Naive thymus-derived CD8-positive, alpha-beta T cell (primary cell): ENCODE measurements at places on chromosomes 5 and 9. TPM values are rescaled to one million over a fixed set of nuclear protein-coding genes. Genes with fewer than 3 reads are reported as not detected.

GRCh38 chr9:85359161-85359560 lies 382.6 kb downstream of the AGTPBP1 start:
- H3K27me3 ChIP-seq, result no peaks in the 10 kb centered on the region
- no peaks in the 10 kb centered on the region for H3K4me1 ChIP-seq
- no peak overlapping the region for H3K4me3 ChIP-seq

GRCh38 chr5:145752534-145752933 lies 82.6 kb downstream of the PRELID2 start:
- no peaks in the 10 kb centered on the region for H3K27me3 ChIP-seq
- no peak overlapping the region for H3K4me3 ChIP-seq
- H3K27ac ChIP-seq, result no peak overlapping the region
- no peak for DNase-seq
- no peaks in the 10 kb centered on the region for H3K36me3 ChIP-seq
- no peaks in the 10 kb centered on the region for H3K4me1 ChIP-seq

DNA sequence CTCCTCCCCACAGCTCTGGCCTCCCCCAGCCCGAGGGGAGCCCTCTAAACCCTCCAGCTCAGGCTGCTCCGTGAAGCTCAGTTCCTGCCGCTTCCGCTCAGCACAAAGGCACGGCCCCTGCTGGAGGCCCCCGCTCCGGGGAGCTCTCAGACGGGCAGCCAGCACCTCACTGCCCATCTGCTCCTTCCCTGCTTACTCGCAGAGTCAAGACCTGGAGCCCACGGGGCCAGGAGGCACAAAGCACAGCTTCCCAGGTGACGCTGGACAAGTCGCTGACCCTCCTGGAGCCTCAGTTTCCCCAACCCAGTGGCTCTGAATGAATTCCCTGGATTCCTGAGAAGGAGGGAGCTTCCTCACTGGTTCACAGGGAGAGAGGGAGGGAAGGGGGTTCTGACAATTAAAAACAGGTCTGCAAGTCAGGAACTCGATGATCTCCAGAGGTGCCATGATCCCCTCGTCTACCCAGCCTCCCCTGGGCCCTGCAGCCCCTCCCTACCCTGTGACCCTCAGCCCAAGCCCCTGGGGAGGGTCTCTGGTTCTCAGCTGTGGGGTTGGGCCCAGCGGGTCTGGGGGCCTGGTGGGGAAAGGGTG lies 36.2 kb downstream of the VAV2 start:
- no peaks in the 10 kb centered on the region for H3K27me3 ChIP-seq
- DNase-seq, result peak; percentile 39
- peaks cover 12% of the 10 kb centered on the region for H3K4me1 ChIP-seq
- H3K36me3 ChIP-seq, result no peaks in the 10 kb centered on the region
- peak overlapping the region; percentile 73 for H3K4me3 ChIP-seq

- H3K36me3 ChIP-seq, result peaks cover 8% of the 10 kb centered on the region
- no peak for DNase-seq
- peak overlapping the region; percentile 97 for H3K27ac ChIP-seq
Measured at GRCh38 chr5:41925555-41925951, 472 bp downstream of the FBXO4 start.

- H3K4me3 ChIP-seq, result peak overlapping the region; percentile 39
- H3K36me3 ChIP-seq, result peaks cover 36% of the 10 kb centered on the region
- H3K4me1 ChIP-seq, result peaks cover 61% of the 10 kb centered on the region
- no peak for DNase-seq
- H3K27ac ChIP-seq, result peak overlapping the region; percentile 80
- H3K27me3 ChIP-seq, result no peaks in the 10 kb centered on the region
Measured at GRCh38 chr9:128078504-128079434, 10.7 kb downstream of the SLC25A25 start.

- H3K27me3 ChIP-seq, result no peaks in the 10 kb centered on the region
- H3K27ac ChIP-seq, result no peak overlapping the region
- H3K4me1 ChIP-seq, result no peaks in the 10 kb centered on the region
- DNase-seq, result peak; percentile 13
Measured at GRCh38 chr5:81513982-81514381, 120.0 kb upstream of the ACOT12 start.

DNA sequence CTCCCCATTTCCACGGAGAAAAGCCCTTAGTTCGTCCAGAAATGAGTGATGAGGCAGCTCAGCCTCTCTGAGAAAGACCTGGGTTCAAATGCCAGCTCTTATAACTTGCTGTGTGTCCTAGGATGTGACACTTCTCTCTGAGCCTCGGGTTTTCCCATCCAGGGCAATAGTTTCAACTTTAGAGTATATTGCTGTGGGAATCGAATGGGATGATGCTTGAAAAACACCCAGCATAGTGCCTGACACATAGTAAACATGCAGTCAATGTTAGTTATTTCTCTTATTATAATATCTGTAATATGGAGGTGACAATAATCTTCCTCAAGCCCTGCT lies 430 bp upstream of the MAPKAP1 start:
- H3K27ac ChIP-seq, result peak overlapping the region; percentile 94
- H3K27me3 ChIP-seq, result peaks cover 11% of the 10 kb centered on the region
- peak overlapping the region; percentile 94 for H3K4me3 ChIP-seq

The WDR41 gene
- 15.5 TPM for total RNA-seq

The RNF208 gene
- total RNA-seq, result 0.91 TPM
